ENCODE measurements at places on chromosomes 7 and 10.

GRCh38 chr10:103479135-103479534 lies at the start of gene CALHM3:
Gene CALHM3, minus strand, starts transcription at chr10:103479240. Its CDS starts 208 bp downstream, at chr10:103479032.
- DNase-seq = no peak

DNA sequence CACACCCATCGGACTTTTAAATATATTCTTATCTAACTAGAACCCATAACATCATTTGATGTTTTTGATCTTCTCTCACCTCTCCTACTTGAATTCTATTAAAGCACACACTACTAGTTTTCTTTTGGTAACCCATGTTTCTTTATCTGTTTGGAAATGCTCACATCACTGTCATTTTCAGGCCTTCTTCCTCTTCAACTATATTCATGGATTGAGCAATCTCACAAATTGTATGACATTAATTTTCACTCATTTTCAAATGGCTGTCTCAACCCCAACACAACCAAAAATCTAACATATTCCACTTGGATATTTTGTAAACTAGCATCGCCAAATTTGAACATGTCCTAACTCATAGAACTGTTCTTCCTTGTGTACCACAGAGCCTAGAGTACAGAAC lies 488.0 kb upstream of the SEMA3A start:
- no peak for DNase-seq

- peak; percentile 46 for DNase-seq
Observed at GRCh38 chr7:28272461-28272877, 91.9 kb upstream of the JAZF1 start.

DNA sequence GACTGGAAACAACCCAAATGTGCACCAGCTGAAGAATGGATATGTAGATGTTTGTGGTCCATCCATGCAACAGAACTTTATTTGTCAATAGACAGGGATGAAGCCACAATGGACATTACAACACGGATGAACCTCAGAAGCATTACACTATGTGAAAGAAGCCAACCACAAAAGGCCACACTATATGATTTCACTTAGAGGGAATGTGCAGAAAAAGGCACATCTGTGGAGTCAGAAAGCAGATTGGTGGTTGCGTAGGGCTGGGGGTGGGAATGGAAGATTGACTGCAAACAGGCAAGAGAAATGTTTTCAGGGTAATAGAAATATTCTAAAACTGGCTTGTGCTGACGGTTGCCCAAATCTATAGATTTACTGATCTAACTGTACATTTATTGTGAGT lies 34.3 kb upstream of the WASHC2A start:
- no peak for DNase-seq

DNA sequence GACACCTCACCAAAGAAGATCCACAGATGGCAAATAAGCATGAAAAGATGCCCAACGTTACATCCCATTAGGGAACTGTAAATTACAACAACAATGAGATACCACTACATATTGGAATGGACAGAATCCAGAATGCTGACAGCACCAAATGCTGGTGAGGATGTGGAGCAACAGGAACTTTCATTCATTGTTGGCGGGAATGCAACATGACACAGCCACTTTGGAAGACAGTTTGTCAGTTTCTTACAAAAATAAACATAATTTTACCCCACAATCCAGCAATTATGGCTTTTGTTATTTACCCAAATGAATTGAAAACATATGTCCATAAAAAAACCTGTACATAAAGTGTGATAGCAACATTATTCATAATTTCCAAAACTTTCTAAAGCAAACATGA lies 176.8 kb downstream of the C7orf25 start:
- no peak for DNase-seq

GRCh38 chr7:107768263-107768662 lies 24.3 kb downstream of the CBLL1 start:
- DNase-seq = no peak

- no peak for DNase-seq
Observed at GRCh38 chr7:22849662-22850061, 27.0 kb upstream of the TOMM7 start.

DNA sequence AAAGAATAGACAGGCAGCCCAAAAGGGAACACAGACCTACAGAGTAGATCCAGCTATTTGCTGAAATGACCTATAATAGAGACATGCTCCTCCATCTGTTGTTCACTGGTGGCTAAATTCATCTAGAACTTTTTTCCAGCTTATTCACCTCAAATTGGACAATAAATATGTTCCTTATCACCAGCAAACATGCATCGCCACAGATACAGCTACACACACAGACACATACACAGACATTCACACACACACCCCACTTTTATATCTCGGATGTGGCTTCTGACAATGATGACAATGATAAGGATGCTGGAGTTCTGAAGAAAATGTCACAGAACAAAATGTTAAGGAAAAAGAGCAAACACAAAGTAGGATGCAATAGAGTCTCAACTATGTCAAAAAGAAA lies 175.4 kb downstream of the LSM5 start:
- DNase-seq = no peak

GRCh38 chr10:100339236-100339635 lies 7.8 kb upstream of the SCD start:
- no peak for DNase-seq

DNA sequence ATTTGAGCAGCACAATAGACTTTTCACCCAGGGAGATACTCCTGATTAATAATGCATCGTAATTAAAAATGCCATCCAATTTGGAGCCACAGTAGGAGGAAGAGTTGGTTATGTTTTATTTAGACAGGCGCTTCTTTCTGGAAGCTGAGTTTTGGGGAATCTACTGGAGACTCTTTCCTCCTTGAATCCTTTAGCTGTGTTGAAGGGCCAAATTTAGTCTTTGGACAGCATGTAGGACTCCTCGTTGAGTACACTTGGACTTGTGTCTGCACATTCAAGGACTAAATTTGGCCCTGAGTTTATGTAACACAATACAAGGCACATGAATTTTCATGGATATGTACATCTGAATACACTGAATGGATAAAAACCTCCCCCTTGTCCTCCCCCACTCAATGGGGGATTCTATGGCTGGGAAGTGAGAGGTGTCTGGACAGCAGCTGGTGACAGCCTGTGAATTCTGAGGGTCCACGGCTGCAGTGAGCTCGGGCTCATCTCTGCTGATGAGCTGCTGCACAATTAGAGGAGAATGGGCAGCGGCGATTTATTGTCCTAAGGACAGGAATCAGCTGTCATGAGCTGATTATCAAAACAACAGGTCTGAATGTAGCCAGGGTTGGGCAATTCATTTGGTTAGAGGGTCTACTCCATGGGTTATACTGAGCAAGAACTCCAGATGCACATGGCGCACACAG lies 95.2 kb downstream of the PRTFDC1 start:
- DNase-seq = no peak

Data from stimulated activated naive CD8-positive, alpha-beta T cell treated with anti-CD3 and anti-CD28 coated beads, Interleukin-15, Interleukin-2, amounts not matched to agents 100 U/mL and 50 U/mL, for 24 hours (primary cell).